ENCODE measurements at places on chromosomes 4 and X. TPM values are rescaled to one million over a fixed set of nuclear protein-coding genes. Genes with fewer than 3 reads are reported as not detected.

Gene FGD1
- total RNA-seq, result 5.6 TPM

DNA sequence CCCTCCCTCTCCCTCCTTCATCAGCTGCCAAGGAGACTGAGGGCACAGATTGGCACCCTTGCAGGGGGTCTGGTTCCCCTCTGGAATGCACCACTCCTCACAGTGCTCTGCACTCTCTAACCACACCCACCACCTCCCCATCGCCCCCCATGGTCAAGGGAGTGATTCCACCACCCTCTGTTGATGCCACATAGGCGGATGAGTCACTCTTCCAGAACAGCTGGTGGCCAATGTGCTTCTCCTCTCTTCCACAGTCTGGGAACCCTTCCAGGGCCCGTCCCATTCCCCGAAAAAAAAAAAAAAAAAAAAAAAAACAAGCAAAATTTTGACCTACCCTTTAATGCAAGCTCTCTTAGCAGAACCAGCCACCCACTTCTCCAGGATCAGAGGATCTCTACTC lies 341.3 kb upstream of the KLF3 start:
- DNase-seq, result peak; percentile 87

GRCh38 chrX:15434205-15434604 lies 50.0 kb upstream of the VEGFD start:
- no peak for DNase-seq

GRCh38 chrX:2540426-2540947 lies 39.7 kb upstream of the DHRSX start:
- DNase-seq, result no peak

Gene GYG2
- total RNA-seq, result 5.2 TPM

Gene JCHAIN
- total RNA-seq, result 0.12 TPM

Gene MRFAP1L1
- total RNA-seq, result 81.2 TPM

DNA sequence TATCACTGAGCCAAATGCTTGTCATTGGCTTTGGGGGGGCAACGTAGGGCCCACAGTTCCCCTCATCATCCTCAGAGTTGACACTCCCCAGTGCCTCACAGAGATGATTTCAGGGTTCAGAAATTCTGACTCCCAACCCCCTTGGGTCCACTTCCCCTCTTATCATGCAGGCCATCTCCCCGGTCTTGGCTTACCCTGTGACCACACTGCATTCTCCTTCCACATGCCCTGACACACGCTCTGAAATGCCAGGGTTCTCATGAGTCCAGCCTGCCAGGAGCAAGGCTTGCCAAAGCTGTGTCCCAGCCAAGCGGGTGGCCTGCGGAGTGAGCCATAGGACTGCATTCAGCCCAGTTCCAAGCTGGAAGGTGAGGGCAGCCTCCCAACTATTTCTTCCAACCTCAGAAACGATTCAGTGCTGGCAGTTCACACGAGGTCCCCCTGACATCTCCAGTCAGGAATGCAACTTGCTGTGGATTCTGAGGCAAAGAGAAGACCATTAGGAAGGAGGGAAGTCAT lies 101.2 kb downstream of the SMIM20 start:
- DNase-seq, result peak; percentile 98

Gene AFF2
- 0.07 TPM for total RNA-seq

- DNase-seq, result no peak
These were observed 46.6 kb downstream of the CLOCK start for GRCh38 chr4:55500072-55500471.

DNA sequence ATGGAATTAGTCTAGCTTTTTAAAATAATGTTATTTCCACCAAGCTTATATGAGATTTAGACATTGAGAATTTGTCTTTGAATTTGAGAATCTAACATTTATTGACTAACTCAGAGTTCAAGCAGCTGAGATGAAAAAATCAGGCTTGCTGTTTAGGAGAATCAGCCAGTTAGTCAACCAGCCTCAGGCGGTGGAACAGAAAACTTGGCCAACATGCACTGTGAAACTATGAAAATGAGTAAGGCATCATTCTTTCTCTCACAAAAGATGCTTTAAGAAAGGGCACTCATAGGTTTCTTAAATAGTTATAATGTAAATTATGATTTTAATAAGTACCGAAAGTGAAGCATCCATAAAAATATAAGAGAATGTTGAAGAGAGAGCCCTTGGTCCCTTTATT lies 84.2 kb downstream of the NFKB1 start:
- no peak for DNase-seq

Gene KDR
- 0.42 TPM for total RNA-seq

Gene MAGEA9B
- total RNA-seq, result not detected

Gene SSX2B
- 0.98 TPM for total RNA-seq

DNA sequence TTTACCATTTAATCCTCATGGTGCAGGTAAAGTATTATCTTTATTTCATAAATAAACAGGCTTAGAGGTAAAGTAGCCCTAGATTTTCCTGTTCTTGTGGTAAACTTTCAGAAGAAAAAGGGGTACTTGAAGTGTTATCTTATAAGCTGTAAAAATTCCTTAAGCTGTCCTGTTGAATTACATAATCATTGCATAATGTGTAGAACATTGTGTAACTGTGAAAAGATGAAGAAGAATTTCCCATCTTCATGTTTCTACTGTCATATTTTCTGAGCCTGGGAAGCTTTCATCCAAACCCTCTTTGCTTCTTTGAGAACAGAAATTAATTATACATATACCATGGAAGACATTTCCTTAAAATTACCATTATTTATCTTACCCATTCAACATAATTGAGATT lies 90.5 kb downstream of the ELOVL6 start:
- no peak for DNase-seq

Gene GRPR
- total RNA-seq, result 0.15 TPM

DNA sequence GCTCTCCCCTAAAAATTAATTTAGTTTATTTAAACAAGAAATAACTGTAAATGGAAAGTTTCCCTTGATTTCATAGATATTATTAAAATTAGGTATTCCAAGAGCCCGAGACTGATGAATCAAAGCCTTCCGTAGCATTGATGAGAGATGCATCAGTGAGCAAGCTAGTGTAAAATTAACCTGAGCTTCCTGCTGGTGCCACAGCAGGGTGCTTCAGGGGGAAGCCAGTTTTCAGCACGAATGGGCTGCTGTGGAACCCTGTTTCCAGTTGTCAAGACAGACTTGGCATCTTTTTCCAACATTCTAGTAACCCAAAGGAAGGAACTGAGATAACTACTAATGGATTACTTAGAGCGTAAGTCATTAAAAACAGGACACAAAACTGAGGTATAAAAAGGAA lies 221.7 kb downstream of the RBMX2 start:
- DNase-seq, result no peak

Gene PSAPL1
- not detected for total RNA-seq

Gene RHOXF2
- total RNA-seq, result not detected

DNA sequence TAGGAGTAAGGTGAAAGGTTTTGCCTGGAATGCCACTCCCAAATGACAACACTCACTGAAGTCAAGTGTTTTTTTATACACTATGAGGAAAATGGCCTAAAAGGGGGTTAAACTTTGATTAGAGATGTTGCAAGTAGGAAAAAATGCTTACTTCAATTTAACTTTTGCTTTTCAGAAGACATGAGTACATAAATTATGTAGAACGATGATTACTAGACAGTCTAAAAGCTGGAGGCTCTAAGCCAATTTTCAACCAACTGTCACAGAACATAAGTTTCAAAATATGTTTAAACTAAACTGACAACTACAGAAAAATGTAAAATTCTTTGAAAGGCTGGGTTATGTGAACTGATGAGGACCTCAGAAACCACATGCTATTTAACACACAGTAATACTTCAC lies 83.4 kb downstream of the SHISA3 start:
- DNase-seq, result no peak

- DNase-seq, result no peak
These were observed 253.0 kb downstream of the SHOX start for GRCh38 chrX:883588-883987.

GRCh38 chrX:39152106-39152649 lies 350.9 kb downstream of the MID1IP1 start:
- no peak for DNase-seq

Gene LRCH2
- total RNA-seq, result 15.8 TPM

- no peak for DNase-seq
These were observed 10.3 kb downstream of the USP46 start for GRCh38 chr4:52648836-52649235.

DNA sequence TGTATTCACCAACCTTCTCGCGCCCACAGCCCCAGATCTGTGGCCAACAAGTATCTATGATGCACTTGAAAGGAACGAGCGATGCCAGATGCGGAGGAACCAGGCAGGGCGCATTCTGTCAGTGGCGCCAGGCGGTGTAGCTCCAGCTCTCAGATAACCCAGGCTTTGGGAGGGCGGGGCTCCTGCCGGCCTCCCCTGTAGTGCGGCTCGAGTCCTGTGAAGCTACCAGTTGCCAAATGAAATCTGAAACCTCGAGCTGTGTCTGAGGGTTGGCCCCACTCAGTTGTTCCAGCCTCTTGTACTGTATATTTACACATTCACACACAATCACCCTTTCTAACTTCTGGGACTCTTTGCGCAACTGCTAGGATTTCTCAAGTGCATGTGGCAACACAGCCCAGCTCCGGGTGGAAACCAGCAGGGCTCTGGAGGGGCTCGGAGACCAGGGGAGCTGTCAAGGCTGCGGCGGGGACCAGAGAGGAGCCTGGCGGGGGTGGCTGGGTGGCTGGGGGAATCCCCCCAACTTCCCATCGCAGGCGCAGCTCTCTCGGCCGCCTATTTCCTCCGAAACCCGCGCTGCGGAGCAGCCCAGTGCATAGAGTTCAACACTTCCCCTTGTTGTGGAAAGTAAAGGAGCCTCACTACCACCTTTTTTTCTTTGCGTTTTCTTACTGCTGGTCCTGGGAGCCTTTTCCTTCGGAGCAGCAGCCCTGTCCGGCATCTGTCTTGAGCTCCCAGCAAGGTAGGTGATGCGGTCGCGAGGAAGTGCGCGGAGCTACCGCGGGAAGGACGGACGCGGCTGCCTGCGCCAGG lies at the start of gene ARHGAP24:
Gene ARHGAP24 (plus strand): TSS at position 333 of the 813 bp plus-strand sequence.
- DNase-seq, result peak; percentile 96

DNA sequence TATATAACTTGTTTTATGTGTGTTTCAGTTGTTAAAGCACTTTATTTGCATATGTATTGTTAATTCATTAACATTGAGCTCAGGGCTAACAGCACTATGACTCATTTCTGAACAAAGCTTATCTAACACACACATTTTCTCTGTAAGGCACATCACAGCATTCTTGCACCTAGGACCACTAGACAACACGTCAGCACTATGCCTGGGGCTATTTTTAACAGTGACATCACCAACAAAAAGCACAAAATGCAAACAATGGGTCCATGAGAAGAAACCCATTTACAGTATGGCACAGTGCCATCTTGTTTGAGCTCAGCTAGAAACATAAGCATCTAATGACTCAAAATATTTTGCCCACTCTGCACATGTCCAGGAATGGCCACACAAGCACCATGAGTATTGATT lies 124.4 kb downstream of the RELL1 start:
- DNase-seq, result peak; percentile 96

DNA sequence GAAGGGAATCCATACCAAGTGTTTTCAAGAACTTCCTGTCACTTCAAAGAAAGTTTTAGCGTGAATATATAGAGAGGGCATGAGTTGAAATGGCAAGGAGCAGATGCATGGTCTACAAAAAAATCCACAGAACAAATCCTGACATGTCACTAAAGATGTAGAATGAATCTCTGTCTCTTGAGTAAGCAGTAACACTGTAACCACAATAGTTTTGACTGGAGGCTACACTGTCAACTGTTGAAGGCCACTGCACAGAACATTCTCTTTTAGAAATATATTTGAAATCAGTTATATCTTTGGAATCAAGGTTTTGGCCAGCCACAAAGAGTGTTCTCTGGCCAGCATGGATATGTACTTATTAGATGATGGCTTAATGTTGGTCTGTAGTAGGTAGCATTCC lies 83.8 kb downstream of the VCX3B start:
- DNase-seq, result no peak

Data from M059J (cell line).